ENCODE measurements at places on chromosomes 4 and X.

DNA sequence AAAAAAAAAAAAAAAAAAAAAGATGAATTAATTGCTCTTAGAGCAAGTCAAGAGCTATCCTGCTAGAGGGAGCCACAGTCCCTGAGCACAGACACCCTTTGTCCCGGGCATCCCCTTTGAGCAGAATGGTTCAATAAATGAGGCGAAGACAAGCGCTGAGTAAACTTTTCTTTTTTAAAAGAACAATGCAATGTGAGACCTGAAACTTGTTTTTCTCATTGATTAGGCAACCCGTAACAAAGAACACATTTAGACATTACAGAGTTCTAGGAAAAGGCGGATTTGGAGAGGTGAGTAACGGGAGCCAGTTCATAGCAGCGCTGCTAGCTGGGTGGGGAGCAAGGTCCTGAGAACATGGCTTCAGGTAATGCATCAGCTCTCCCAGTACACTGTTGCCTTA, 46.1 kb downstream of the GRK4 start:
- no peak for DNase-seq

- no peak for DNase-seq
Observed at GRCh38 chr4:52049266-52049665, 1.8 kb upstream of the SPATA18 start.

DNA sequence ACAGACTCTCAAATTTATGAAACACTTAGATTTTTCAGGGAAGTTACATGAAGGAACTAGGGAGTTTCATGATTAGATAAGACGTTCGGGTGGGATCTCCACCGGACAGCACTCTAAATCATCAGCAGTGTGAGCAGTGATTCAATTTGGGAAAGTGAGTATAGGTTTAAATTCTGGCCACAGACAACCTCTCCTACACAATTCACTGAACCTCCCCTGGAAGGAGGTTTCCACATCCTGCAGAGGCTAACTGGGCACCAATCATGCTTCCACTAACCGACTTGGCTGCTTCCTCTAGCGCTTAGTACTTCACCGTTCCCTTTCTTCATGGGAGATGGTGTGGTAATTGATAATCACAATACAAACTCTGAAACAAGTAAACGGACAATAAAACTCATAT, 5.6 kb downstream of the CXCL9 start:
- DNase-seq, result no peak

DNA sequence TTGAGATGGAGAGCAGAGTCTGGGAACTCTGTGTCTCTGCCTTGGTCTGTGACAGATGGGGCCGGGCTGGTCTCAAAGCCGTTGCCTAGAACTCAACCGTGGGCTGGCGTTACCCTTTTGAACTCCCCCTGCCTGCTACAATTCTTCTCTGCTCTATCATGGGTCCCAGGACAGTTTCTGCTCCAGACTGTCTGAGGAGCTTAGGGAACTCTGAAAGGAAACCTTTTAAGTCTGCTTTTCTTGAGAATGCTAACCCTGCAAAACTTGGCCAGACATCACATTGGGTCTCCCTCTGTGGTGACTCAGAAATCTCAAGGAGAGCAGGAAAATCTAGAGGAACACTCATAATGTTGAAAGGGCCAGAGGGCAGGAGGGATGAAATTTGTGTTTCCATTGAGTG, 240.6 kb downstream of the CBR4 start:
- no peak for DNase-seq

Data from activated CD4-positive, alpha-beta T cell treated with anti-CD3 and anti-CD28 coated beads, Interleukin-2, amount 50 U/mL, for 4 hours (primary cell).